ENCODE measurements at places on chromosomes 11 and 22. TPM values are rescaled to one million over a fixed set of nuclear protein-coding genes. Genes with fewer than 3 reads are reported as not detected.

SEPTIN3 gene
- total RNA-seq = 0.35 TPM

SIK2 gene
- total RNA-seq = 12.0 TPM

GGTLC2 gene
- total RNA-seq = not detected

PLAAT4 gene
- 59.5 TPM for total RNA-seq

FOXRED2 gene
- 11.7 TPM for total RNA-seq

DDTL gene
- total RNA-seq = 1.2 TPM

Data from pericardium fibroblast (primary cell).